ENCODE measurements at places on chromosomes 6 and 20.

GRCh38 chr20:16066571-16066970 is 506.7 kb downstream of the KIF16B start:
- DNase-seq: no peak

DNA sequence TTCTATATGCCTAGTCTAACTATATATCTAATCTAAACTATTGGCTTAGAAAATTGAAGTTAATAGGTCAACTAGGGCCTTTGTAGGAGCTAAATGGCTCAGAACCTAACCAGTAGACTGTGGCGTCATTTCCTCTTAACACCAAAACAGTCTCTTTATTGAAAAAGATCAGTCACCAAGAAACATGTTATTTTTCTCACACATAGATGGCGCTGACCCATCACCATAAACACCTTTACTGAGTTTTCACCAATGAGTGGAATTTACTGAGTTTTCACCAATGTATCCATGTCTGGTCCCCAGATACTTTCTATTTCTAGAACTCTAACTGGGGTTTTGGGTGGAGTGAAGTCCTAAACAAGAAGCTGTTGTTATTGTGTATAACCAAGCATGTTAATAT is 636.0 kb downstream of the BCKDHB start:
- no peak for DNase-seq

- no peak for DNase-seq
These were observed 19.3 kb downstream of the PAQR8 start for GRCh38 chr6:52381249-52381648.

DNA sequence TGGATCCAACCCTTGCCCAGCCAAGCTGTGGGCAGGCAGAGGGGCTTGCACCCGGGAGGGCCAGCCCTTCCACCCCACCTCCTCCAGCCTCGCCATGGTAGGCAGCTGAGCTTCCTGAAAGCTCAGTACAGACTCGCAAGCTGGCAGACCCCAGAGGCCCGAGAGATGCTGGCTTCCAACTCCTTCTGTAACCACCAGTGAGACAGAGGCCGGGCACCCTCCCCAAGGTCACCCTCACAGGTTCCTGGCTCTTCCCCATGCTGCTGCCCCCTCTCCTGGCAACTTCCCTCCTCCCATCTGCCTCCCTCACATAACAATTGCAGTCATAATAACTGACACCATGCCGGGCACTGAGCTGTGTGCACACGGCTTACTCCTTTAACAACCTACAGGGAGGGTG is 26.2 kb upstream of the NOL4L start:
- no peak for DNase-seq

GRCh38 chr6:147769496-147770087 is 261.1 kb downstream of the SAMD5 start:
- DNase-seq: no peak

DNA sequence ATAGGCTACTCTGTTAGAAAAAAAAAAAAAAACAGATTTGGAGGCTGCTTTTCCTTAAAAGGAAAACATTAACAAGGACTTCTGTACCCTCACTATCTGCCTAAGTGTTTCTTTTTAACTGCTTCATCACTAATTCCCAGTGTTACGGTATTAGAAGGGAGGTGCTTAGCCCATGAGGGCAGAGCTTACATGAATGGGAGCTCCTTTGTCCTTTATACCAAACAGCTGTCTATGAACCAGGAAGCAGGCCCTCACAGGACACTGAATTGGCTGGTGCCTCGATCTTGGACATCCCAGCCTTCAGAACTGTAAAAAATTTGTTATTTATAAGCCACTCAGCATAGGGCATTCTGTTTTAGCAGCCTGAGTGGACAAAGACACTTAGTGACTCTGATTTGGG is 215.6 kb upstream of the NRSN1 start:
- DNase-seq: no peak

DNA sequence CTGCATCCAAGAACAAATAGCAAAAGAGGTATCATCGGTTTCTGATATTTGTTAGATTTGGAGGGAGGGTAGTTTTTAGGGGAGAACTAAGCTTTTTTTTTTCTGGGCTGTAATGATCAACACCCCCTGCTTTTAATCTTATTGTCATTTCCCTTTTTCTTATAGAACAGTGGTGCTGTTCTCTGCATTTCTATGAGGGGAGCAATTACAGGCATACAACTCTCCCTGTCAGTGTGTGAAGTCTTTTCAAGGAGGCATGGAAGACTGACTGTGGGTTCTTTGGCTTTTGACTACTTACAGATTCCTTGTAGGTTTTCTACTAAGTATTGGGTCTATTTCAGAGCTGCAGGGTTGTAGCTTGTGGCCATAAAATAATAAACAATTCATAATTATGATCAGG is 632.3 kb downstream of the TFAP2B start:
- DNase-seq: no peak

- DNase-seq: no peak
These were observed 37.1 kb downstream of the SLC22A23 start for GRCh38 chr6:3419624-3420272.

DNA sequence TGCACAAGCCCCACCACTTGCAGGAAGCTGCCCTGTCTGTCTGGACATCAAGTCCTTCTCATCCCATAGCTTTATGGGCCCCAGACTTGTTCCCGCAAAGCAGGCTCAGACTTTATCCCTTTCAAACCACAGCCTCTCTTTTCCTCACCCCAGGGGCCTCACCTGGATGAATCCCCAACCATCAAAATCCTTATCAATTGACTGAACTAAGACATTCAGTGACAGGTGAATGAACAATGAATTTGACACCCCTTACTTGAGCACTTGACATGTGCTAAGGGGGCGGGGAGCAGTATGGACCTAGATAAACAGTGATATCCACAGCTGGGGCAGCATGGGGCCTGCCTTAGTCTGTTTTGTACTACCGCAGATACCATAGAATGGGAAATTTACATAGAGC is 5.0 kb downstream of the RAB44 start:
- no peak for DNase-seq

DNA sequence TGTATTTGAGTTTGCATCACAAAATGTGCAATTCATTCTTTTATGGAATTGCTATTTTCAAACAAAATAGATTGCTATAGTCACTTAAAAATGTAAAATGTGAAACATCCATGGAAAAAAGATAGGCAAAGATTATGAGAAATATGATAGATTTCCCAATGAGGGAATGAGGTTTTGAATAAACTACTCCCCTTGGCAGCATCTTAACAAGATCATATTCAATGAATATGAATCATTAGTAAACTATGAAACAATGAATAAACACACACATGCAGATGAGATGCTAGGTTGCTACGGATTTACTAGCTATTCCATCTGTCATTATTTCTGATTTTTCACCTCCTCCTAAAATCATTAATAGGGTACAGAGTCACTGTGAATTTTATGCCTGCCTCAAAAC is 401.8 kb downstream of the PHF3 start:
- no peak for DNase-seq

- DNase-seq: no peak
These were observed 97.5 kb downstream of the PRKN start for GRCh38 chr6:162630069-162630468.

- DNase-seq: no peak
These were observed 170.5 kb upstream of the RGS17 start for GRCh38 chr6:153301602-153302001.

- no peak for DNase-seq
These were observed 37.2 kb downstream of the DAAM2 start for GRCh38 chr6:39829331-39829730.
